ENCODE measurements at places on chromosomes 6 and 20.

DNA sequence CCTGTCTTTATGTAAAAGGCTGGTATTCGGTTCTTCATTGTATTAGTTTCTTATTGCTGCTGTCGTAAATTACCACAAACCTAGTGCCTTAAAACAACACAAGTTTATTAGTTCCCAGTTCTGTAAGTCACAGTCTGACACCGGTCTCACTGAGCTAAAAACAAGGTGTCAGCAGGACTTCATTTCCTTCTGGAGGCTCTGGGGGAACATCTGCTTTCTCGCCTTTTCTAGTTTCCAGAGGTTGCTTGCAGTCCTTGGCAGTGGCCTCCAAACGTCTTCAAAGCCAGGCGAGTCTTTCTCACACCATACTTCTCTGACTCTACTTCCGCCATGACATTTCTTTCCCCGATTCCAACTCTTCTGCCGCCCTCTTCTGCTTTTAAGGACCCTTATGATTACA is 43.0 kb upstream of the ZFAND3 start:
- no peak for DNase-seq

DNA sequence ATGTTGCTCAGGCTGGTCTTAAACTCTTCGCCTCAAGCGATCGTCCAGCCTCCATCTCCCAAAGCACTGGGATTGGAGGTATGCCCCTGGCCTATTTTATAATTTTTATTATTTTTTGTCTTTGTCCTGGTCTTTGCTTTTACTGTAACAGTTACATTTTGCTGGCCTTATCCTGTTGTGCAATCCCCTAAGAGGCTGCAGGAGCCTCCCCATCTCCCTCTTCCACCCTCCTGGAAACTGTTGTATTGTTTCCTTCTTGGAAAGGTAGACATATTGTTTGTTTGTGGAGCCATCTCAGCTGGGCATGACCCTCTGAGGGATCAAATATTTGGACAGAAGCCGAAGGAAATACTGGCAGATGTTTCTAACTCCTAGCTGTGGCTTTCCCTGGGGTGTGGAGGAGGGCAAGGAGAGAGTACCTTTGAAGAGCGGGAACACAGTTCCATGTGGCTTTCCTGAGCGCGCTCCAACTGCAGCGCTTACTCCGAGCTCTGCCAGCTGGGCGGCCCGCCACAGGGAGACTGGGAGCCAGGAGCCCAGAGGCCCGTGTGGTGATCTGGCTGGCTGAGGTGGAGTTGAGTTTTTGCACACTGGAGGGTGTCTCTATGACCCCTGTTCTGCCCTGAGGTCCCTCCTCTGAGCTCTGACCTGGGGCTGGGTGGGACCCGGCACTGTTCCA is 4.9 kb downstream of the MAPK13 start:
- DNase-seq = no peak

GRCh38 chr6:46953921-46954320 is 32.2 kb upstream of the ADGRF5 start:
- DNase-seq = no peak

- DNase-seq = peak; percentile 88
Observed at GRCh38 chr20:53834062-53834442, 236.3 kb downstream of the BCAS1 start.

- no peak for DNase-seq
Observed at GRCh38 chr6:139146317-139146726, 11.4 kb downstream of the HECA start.

DNA sequence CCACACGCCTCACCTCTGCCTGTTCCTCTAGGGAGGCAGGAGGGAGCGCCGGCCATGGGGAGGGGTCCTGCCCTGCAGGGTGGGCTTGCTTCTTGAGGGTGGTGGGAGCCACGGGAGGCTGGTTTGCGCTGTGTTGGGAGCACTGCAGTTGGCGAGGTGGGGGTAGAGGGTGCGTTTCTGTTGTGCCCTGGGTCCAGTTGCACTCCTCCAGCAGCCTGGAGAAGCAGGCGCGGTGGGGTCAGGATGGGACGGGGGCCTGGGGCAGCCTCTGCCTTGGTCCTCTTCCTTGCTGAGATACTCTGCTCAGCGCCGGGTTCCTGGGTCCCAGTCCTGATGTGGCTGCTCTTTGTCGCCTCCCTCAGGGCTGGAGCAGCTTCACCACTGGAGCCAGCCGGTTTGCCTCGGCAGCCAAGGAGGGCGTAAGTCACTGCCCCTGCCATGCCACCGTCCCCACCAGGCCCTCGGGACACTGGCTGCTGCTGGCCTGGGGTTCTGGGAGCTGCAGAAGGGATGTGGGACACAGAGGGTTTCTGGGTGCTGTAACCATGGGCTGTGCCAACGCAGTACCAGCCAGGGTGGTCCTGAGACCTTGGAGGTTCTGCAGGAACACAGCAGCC is 8.4 kb downstream of the ARFGAP1 start:
- no peak for DNase-seq

DNA sequence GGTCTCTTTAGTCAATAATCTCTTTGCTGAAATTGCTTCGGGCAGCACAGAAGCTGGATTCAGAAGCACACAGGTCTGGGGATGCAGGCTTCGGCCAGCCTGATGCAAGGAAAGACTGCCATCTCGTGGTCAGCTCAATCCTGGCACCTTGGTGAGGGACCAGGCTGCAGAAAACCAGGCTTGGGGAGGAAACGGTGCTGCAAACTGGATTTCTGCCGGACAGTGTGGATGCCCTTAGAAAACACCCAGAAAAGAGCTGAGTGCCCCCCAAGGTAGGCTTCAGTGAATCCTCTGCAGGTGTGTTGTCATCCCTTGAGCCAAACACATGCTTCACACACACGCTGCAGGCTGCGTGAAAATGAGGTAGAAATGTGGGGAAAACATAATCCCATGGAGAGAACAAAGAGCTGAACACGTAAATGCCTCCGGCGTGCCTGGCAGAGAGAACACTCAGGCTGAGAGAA is 89.8 kb upstream of the PAX1 start:
- DNase-seq = peak; percentile 50

- DNase-seq = no peak
Observed at GRCh38 chr6:34916348-34916967, 27.4 kb downstream of the ANKS1A start.

DNA sequence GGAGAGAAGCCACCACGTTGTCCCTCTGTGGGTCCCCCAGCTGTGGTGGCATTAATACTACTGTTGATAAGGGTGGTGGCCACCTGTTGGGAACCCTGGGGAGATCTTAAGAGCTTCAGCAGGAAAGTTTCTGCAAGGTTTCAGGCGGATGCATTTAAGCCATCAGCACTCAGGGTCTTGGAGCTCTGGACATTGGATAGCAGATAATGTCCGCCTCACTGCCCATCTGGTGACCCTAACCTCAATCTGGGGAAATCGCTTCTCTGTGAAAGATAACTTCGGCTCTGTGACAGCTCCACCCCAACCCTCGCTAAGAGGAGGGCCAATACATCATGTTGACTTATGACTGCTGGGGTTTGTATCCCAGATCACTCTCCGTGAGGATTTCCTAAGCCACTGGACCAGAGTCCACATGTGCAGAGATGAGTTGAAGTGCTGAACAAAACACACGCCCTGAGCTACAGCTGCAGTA is 92.9 kb downstream of the FOXC1 start:
- peak; percentile 23 for DNase-seq

DNA sequence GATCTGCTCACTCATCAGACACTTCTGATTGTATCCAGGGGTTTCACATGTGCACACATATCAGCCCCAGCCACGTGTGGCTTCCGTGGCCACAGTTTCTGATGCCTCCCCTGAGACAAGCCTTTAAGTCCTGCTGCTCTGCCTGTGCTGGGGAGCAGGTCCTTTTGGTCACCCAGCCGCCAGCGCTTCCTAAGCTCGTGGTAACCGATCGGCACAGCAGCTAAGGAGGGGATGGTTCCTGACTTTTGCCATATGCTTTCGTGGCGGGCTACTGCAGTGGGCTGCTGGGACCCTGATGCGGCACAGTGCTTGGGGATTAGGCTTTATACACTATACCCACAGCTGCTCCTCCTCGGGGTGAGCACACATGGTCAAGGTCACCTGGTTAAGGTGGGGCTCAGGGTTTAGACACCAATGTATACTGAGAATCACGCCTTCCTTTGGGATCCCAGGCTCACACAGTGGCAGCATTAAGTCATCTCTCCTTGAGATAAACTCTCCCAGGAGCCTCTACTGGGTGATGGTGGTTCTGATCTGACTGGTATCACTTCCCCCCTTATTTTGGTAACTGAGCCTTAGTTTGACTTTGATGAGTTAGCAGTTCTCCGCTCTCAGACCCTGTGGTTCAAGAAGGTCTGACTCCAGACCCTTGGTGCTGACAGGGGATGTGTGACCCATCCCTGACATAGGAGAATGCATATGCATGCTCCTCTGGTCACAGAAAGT is 85.9 kb upstream of the KCNG1 start:
- DNase-seq = no peak

DNA sequence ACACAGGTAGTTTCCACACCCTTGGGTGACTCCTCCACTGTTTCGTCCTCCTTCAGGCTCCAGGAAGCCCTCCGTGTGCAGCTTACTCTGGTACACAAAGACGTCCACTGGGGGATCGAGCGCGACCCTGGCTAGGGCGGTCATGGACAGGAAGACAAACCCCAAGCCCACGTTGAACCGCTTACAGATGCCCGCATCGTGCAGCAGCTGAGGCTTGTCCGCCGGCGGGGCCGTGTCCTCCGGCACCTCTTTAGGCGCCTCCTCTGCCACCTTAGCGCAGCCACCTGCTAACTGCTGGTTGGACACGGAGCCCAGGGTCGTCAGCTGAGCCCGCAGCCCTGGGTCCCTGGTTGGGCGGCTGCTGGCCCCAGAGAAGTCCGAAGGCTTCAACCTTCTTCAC is 309.0 kb upstream of the BTBD3 start:
- no peak for DNase-seq

- DNase-seq = no peak
Observed at GRCh38 chr6:125886021-125886420, 70.5 kb upstream of the HINT3 start.

GRCh38 chr6:11298651-11299420 is 66.4 kb upstream of the NEDD9 start:
- no peak for DNase-seq

DNA sequence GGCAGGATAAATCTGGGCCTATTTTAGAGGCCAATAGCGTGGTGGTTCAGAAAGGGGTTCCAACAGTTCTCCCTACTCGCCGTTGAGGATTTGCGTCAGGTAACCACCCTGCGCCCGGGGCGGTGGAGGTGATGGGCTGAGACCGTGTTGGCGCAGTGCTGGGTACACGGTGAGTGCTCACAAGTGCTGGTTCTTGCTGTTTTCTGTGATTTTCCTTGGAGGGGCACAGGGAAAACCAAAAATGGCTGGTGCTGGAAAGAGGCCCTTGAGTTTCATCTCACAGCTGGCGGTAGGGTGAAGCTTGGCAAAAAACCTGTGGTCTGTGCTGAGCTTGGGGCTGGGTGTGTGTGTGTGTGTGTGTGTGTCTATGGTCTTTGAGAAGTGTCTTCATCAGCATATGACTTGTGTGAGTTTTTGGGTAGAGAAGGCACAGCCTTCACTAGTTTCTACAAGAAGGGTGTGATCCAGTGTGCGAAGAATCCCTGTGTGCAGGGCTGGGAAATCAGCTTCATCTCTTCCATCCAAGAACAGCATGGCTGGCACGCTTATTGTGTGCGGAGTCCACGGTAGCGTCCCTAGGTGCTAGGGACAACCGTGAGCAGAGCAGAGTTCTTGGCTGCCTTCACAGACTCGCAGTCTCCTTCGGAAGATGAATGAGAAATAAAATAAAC is 35.3 kb upstream of the SCRT2 start:
- no peak for DNase-seq

- no peak for DNase-seq
Observed at GRCh38 chr6:109081516-109082187, 13.0 kb downstream of the SESN1 start.

DNA sequence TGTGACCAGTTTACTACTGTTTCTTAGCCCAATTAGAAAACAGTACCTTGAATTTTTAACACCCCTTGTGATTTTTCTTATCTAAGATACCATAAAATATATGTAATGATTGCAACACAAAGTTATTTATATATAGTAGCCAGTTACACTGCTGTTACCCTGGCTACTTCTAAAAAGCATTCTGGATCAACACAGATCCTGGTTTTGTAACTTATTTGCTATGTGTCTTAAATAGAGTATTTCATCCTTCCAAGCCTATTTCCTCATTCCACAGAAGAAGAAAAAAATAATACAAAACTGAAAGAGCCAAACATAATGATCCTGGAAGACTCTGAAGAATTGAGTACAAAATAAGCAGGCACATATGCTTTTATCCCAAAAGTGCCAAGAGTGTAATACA is 19.0 kb upstream of the GSTA4 start:
- DNase-seq = no peak

DNA sequence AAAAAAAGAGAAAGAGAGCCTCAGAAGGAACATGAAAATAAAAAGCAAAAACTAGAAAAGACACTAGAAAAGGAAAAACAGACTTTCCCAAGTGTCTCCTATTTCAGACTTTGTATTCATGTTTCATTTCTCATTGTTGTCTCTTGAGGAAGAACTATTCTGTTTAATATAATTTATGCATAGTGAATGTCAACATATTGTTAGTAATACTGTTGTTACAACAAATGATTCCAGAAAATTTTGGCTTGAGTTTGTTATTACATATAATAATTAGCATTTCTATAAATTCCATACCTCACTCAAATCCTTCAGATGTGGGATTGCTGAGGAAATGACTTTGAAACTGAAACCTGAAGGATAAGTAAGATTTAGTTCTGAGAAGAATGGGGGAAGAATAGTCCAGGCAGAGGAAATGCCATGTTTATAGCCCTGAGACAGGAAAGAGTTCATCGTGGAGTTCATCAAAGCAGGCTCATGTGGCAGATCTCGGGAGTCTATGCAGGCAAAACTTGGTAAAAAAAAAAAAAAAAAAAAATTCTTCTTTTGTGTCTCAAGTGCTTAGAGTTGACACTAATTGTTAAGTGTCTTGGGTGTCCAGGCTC is 53.1 kb upstream of the EIF2S2 start:
- no peak for DNase-seq

DNA sequence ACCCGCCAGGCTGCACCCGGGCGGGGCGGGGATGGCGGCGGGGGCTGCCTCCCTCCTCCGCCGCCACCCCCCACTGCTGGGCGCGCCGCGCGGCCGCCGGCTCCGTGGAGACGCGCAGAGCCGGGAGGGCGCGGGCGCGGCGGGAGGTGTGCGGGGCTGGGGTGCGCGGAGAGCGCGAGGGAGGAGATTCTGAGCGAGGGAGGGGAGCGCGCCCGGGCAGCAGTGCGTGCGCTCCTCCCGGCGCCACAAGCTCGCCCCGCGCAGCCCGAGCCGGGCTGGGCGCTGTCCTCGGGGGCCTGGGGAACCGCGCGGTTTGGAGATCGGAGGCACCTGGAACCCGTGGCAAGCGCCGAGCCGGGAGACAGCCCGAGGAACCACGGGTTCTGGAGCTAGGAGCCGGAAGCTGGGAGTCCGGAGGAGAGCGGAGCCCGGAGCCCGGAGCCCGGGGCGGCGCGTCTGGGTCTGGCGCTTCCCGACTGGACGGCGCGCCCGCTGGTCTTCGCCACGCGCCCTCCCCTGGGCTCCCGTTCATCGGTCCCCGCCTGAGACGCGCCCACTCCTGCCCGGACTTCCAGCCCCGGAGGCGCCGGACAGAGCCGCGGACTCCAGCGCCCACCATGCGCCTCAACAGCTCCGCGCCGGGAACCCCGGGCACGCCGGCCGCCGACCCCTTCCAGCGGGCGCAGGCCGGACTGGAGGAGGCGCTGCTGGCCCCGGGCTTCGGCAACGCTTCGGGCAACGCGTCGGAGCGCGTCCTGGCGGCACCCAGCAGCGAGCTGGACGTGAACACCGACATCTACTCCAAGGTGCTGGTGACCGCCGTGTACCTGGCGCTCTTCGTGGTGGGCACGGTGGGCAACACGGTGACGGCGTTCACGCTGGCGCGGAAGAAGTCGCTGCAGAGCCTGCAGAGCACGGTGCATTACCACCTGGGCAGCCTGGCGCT is at the start of gene NTSR1:
TSS of gene NTSR1 (plus strand) at position 246 of the 946 bp plus-strand sequence. CDS start at position 618, 372 bp downstream.
- DNase-seq = no peak

All from A172 (cell line).